A172 (cell line): ENCODE measurements at places on chromosomes 5 and 9. TPM values are rescaled to one million over a fixed set of nuclear protein-coding genes. Genes with fewer than 3 reads are reported as not detected.

WDR38 gene
- total RNA-seq, result not detected in 2 replicates

CDC20B gene
- 0.07 TPM in 1 of 2 replicates, not detected in the other for total RNA-seq

TAF7 gene
- 109 and 119 TPM in 2 replicates for total RNA-seq

GPR151 gene
- not detected in 2 replicates for total RNA-seq

ACSL6 gene
- 0.07 and 0.24 TPM in 2 replicates for total RNA-seq

SPAG8 gene
- total RNA-seq, result 0.21 and 0.29 TPM in 2 replicates

OTULIN gene
- total RNA-seq, result 34.4 and 36.1 TPM in 2 replicates

DNA sequence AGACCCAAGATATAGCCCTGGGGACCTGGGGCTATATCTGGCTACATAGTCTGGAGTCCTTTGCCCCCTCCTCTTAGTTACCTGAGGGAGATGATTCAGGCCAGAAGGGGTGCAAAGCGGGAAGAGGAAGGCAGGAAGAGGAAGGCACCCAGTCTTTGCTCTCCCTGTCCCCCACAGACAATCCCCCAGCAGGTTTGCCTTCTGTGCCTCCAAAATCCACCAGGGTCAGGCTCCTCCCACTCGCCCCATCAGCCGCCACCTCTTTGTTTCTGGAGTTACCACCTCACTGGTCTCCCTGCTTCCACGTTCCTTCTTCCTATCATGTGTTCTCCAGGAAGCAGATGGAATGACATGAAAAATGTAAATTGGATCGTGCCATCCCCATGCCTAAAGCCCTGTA, 31.2 kb upstream of the FABP6 start:
- no peak for DNase-seq

GRCh38 chr9:88759364-88759763, 224.4 kb downstream of the NXNL2 start:
- no peak for DNase-seq

DNA sequence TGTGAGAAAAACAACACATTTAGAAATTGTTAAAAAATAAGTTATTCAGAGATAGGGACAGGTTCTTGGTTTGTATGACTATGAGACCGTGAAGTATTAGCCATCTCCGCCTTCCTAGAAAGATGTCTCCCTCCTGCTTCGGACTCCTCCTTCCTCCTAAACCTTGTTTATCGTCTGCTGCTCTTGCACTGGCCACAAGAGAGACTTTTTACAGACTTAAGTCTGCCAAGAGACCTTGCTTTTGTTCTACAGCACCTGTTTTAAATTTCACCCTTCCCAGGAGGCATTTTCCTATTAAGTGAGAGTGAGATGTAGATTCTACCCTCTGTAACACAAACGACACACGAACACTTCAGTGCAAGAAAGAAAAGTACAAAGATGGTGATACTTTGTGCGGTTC, 274.6 kb downstream of the ARHGEF28 start:
- DNase-seq, result no peak

DNA sequence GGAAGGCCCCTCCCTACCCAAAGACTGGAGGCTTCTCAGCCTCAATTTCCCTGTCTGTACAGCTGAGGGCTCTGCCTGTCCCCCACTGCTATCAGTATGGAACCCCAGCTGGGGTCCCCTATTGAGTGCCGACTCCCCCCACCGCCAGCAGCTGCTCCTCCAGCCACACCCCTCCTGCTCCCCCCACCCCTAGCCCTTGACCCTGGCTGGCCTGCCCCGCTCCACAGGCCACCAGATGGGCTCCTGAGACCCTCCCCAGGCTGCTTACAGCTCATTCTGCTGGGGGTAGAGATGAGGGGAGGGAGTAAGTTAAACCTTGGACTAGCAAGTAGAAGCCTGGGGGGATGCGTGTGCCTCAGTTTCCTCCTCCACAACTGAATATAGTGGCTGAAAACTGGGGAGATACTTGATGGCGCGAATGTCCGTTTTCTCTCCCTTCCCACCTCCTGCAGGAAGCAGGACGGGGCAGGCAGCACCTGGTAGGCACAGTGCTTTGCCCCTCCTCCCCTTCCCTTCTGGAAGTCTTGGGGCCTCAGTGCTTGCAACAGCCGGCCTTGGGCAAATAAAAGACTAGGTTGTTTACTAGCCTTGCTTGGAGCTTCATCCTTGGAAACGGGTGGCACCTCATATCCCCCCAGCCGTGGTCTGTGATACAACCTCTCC, 19.1 kb downstream of the URM1 start:
- DNase-seq, result no peak

DNA sequence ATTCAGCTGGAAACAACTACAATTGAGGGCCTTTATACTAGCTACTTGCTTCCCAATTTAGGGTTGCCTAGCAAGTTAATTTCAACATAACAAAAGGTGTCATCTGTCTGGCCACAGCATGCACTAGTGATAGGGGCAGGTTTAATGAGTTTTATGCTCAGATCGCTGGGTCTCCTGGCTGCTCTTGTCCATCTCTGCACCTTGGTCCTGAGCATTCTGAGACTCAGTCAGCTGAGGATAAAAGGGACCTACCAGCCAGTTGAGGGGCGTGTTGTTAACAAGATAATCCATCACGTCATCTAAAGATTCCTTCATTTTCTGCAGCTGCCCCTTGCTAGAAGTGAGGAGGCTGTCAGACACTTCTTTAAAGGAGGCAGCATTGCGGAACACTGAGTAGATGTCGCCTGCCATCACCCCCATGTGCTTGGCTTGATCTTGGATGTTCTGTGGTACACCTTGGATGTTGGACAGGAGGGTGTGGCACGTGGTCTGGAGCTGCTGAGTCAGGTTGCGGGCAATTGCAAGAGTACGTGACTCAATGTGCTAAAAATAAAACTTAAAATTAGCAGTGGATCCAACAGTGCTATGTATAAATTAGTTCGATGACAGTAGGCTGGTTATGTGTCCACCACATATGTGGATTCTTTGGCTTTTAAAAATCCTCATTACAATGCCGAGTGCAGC, 11.0 kb downstream of the PLIN2 start:
- DNase-seq, result peak; percentile 76

- no peak for DNase-seq
These were observed 463.3 kb downstream of the IRX1 start for GRCh38 chr5:4058899-4059298.

GRCh38 chr5:93925321-93925720, 183.9 kb upstream of the POU5F2 start:
- peak; percentile 33 for DNase-seq

DNA sequence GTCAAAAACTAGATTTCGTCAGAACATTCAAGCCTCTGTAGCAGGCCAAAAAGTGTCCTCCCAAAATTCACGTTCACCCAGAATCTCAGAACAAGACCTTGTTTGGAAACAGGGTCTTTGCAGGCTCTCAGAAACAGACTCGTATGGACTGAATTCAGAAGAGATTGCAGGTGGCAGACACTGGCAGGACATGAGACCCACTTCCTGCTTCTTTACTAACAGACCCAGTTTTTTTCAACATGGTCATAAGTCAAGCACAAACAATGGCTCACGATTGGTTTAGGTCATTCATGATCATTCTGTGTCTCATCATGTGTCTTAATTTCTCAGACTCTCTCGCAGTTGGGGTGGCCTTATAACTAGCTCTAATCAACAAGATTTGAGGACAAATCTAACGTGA, 5.4 kb upstream of the TENT4A start:
- DNase-seq, result no peak

- DNase-seq, result no peak
These were observed 54.6 kb downstream of the FYB1 start for GRCh38 chr5:39164529-39165402.

DNA sequence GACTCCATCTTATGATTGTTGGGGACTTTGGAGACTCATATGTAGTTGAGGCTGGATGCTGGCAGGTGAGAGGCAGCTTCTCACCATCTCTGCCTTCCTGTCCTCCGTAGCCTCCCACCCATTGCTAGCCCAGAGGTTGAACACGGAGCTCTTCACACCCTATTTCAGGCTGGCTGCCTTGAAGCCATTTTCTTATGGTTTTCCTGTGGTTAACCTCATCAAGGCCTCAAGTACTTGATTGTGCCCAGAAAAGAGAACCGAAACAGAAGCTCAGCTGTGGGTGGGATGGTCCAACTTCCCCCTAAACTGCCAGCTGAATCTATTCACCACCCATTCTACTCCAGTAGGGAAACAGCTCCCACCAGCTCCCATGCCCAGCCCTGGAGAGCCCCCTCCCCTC, 102.9 kb downstream of the LIFR start:
- DNase-seq, result no peak

DNA sequence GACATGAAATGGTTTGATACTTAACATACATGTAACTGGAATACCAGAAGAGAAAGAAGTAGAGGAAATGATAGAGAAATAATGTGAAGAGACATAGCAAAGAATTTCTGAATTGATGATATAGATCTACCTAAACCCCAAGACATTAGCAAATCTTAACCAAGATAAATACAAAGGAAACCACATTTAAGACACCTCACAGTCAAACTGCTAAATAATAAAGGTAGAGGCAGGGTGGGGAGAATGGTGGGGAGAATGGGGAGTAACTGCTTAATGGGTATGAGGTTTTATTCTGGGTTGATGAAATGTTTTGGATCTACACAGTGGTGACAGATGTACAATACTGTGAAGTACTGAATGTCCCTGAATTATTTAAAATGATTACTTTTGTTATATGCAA, 17.5 kb downstream of the CARNMT1 start:
- no peak for DNase-seq

DNA sequence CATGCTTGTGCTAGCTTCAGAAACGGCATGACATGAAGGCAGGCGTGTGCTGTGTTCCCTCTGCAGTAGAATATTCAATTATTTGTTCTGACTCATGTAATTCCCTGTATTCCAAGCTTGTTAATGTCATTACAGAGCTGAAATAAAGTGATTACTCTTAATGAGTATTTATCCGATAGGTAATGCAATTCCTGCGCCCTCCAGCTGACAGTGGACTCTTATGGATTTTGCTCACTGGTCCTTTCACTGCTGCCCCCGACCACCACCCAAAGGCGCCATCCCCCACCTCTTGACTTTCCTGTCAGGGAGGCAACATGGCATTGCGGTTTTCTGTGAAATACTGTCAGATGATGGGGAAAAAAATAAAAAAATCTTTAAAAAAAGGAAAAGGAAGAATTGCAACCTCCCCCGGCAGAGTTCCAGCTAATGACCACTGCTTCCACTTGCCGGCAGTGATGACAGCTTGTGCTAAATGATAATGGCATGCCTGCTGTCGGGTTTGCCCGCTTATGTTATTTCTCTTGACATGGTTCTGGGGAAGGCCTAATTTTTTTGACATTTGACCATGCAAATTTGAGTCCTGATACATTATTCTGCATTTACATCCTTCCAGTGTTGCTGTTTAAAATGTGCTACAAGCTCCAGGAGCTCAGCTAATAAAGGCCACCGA, 335.3 kb upstream of the ADAMTS16 start:
- no peak for DNase-seq

GRCh38 chr9:130243015-130243881, 22.3 kb upstream of the HMCN2 start:
- DNase-seq, result peak; percentile 36

GRCh38 chr5:146917931-146918330, 39.4 kb upstream of the PPP2R2B start:
- no peak for DNase-seq

DNA sequence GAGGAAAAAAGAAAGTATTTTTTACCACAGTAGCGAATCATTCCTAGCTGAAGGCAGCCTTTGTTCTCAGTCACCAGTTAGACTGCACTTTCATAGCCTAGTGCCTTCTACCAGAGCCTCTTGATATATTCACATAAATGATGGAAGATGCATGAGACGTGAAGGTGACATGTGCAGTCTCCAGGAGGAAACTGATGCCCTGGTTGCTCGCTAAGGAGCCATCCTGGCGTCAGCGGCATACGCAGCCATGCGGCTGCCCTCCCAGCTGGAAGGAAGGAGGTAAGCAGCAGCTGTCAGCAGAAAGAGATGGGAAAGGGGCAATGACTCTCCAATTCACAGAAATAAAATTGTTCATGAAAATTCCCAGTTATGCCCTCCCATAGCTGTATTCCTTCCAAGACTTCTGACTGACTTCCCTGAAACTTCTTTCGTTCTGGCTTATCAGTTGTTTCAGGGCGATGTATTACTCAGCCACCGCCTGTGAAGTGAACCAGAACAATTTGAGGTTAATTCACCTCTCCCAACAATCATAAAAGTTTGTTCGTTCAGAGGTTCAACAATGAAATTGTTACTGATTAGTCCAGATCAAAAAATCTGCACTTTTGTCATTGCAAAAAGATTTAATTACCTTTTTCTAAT, 331.2 kb downstream of the NR2F1-AS1 start:
- peak; percentile 55 for DNase-seq

GRCh38 chr5:37005252-37005651, 128.7 kb downstream of the NIPBL start:
- DNase-seq, result peak; percentile 35

DNA sequence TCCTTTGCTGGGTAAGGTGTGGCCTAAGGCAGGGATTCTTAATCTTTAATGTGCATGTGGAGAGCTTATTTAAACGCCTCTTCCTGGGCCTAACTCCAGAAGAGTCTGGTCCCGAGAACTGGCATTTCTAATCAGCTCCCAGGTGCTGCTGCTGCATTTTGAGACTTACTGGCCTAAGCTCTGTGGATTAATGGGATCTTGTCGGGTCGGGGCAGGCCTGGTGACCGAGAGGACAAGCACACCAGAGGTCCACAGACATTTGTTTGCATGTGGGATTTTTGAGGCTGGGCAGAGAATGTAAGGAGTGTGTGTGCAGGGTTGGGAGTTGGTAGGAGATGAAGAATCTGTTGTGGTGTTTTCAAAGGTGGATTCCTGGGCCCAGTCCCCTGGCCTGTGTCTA, 95.0 kb upstream of the DAP start:
- DNase-seq, result no peak

DNA sequence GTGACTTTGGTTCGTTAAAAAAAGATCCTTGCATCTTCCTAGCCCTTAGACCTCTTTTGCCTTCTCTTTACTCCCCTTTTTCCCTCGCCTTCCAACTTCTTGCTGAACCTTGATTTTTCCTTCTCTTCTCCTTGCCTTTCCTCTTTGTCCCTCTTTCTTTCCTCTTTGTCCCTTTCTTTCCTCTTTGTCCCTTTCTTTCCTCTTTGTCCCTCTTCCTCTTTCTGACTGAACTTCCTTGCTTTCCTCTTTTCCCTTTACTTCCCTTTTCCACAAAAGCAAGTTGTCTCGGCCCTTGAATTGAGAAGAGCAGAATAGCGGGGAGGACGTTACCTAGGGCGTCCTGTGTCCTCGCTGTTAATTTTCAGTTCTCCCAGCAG, 1.4 kb upstream of the MLLT3 start:
- DNase-seq, result no peak

DNA sequence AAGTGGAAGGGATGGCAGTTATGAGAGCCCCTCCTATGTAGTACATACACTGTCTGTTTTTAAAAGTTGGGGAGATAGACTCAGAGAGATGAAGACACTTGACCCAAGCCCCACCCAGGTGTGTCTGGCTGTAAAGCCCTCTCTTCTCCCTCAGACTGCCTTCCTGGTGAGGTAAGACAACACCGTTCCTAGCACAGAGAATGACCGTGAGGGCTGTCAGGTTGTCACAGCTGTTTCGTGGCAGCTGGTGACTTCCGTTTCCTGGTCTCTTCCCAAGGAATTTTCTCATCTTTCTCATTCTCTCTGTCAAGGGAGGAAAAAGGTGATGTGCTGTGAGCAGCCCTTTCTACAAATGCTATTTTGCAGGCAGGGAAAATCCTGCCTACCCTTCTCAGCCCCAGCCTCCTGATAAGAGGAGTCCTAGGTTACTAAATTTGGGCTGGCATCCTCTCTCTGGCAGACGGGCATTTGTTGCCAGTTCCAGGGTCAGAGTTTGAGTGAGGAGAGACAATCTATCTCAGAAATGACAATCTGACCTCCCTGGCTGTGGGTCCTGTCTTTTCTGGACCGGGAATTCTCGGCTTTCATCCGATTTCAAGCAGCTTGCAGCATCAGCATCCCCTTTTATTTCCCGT, 263.5 kb upstream of the PANK3 start:
- no peak for DNase-seq
